ENCODE measurements at places on chromosomes 5 and 9.

- H3K27me3 ChIP-seq, result no peaks in the 10 kb centered on the region
- H3K27ac ChIP-seq, result peak overlapping the region; percentile 39
- DNase-seq, result no peak
Measured at GRCh38 chr5:150175536-150175935, 9.0 kb downstream of the CDX1 start.

- peaks cover 2% of the 10 kb centered on the region for H3K27me3 ChIP-seq
- H3K36me3 ChIP-seq, result no peaks in the 10 kb centered on the region
- DNase-seq, result no peak
- no peaks in the 10 kb centered on the region for H3K4me1 ChIP-seq
- H3K4me3 ChIP-seq, result no peak overlapping the region
Measured at GRCh38 chr5:76999451-76999850, 30.8 kb upstream of the AGGF1 start.

DNA sequence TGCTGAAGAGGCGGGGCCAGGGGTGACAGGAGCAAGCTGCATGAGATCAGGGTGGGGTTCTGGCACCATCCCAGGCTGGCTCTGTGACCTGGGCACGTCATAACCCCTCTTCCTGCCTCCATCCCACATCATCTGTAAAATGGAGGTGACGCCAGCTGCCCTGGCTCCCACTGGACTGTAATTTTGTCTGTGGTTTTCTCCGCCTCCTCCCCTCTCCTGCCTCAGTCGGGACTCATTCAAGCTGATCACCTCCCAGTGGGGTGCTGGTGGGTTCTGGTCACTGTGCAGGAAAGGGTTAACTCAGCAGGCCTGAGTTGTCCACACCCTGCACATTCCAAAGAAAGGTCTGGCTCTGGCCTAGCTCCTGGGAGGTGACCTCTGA, 128.2 kb downstream of the RXRA start:
- no peaks in the 10 kb centered on the region for H3K36me3 ChIP-seq
- peaks cover 24% of the 10 kb centered on the region for H3K4me1 ChIP-seq
- no peak overlapping the region for H3K27ac ChIP-seq
- DNase-seq, result no peak

- H3K4me1 ChIP-seq, result peaks cover 3% of the 10 kb centered on the region
- no peak for DNase-seq
- H3K27me3 ChIP-seq, result no peaks in the 10 kb centered on the region
- no peak overlapping the region for H3K27ac ChIP-seq
- no peak overlapping the region for H3K4me3 ChIP-seq
Measured at GRCh38 chr9:130845901-130846481, 10.9 kb downstream of the ABL1 start.
